ENCODE measurements at places on chromosomes 3 and 15. TPM values are rescaled to one million over a fixed set of nuclear protein-coding genes. Genes with fewer than 3 reads are reported as not detected.

Gene SAXO2
- 0.38 TPM for total RNA-seq

Gene CHP1
- total RNA-seq, result 67.0 TPM

Gene FBXO40
- total RNA-seq, result not detected

Gene IQSEC1
- 83.7 TPM for total RNA-seq

Gene CGNL1
- 25.7 TPM for total RNA-seq

Gene ATP2B2
- not detected for total RNA-seq

Gene RETNLB
- total RNA-seq, result not detected

Gene DIPK2A
- total RNA-seq, result 27.1 TPM

Gene CKMT1A
- total RNA-seq, result not detected

Data from dermis microvascular lymphatic vessel endothelial cell (primary cell).